Epithelial cell of proximal tubule (primary cell): ENCODE measurements at places on chromosomes 12 and 14. TPM values are rescaled to one million over a fixed set of nuclear protein-coding genes. Genes with fewer than 3 reads are reported as not detected.

DNA sequence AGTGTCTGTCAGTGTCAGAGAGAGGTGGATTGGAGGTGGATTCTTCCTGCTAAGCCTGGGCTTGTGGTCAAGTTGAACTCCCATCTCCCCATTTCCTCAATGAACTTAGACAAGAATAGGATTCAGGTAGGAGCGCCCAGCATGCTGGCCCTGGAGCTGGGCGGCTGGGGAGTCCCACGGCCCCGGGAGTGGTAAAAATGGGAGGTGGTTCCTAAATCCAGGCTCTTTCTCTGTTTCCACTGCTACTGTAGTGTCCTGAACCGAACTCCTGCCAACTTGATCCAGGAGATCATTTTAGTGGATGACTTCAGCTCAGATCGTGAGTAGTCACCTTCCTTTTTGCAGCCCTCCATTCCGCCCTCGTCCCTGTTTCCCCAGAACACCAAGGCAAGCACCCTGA is 65.1 kb downstream of the GALNT16 start:
- DNase-seq, result no peak

DNA sequence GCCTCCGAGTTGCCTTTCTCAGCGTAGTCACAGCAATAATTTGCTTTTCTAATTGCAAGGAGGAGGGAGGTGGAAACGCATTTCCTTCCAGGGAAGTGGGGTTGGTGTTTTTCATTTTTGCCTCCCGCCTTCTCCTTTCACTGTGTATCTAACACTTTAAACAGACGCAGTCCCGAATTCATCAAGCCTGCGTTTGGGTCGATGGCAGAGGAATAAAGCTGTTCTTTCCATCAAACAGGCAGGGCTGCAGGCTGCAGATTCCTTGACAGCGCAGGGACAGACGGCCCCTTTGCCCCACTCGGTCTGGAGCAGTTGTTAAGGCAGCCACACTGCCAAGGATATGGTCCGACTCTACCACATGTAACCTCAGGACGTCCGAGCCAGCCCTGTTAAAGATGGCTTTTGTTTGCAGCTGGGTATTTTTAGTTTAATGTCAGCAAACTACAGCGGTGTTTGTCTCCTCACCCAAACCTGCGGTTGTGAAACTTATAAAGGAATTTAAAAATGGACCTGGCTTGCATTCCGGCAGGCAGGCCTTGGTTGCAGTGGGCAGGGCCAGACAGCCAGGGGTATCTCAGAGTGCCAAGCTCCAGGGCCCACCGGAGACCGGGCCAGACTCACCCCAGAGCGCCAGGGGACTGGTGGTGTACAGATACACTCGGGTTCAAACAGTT is 2.1 kb downstream of the CHST11 start:
- DNase-seq, result no peak

The SCN8A gene
- 0.58 and 0.86 TPM in 2 replicates for total RNA-seq

The BHLHE41 gene
- total RNA-seq, result 1.3 and 5.2 TPM in 2 replicates

The PELI2 gene
- total RNA-seq, result 4.2 and 6.6 TPM in 2 replicates

The SMIM41 gene
- total RNA-seq, result not detected in 2 replicates

The PLCZ1 gene
- not detected in 2 replicates for total RNA-seq
